ENCODE measurements at places on chromosomes 16 and 17.

DNA sequence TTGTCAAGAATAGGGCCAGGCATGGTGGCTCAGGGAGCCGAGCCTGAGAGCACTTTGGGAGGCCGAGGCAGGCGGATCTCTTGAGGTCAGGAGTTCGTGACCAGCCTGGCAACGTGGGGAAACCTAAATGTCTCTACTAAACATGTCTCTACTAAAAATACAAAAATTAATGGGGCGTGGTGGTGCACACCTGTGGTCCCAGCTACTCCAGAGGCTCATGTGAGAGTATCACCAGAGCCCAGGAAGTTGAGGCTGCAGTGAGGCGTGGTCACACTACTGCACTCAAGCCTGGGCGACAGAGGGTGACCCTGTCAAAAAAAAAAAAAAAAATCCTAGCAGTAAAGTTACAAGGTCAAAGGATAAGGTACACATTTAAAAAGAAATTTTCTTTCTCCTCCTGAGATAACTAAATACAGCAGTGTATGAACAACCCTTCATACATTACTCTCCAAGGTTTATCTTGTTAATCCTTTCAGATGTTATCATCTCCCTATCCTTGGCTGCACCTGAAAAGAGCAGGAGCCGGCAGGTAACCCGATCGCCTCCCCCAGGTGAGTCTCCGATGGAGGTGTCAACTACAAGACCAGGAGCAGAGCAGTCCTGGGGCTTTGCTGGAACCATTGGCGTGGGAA, 122.3 kb downstream of the GOSR1 start:
- no peak for DNase-seq

- no peak for DNase-seq
Observed at GRCh38 chr16:51071326-51071725, 79.7 kb downstream of the SALL1 start.

- no peak for DNase-seq
Observed at GRCh38 chr17:60993497-60993896, 315.8 kb downstream of the BCAS3 start.

GRCh38 chr17:45405250-45406086, 27.2 kb downstream of the ARHGAP27 start:
- DNase-seq = peak; percentile 7

- DNase-seq = no peak
Observed at GRCh38 chr16:5336941-5337340, 239.3 kb upstream of the EEF2KMT start.

DNA sequence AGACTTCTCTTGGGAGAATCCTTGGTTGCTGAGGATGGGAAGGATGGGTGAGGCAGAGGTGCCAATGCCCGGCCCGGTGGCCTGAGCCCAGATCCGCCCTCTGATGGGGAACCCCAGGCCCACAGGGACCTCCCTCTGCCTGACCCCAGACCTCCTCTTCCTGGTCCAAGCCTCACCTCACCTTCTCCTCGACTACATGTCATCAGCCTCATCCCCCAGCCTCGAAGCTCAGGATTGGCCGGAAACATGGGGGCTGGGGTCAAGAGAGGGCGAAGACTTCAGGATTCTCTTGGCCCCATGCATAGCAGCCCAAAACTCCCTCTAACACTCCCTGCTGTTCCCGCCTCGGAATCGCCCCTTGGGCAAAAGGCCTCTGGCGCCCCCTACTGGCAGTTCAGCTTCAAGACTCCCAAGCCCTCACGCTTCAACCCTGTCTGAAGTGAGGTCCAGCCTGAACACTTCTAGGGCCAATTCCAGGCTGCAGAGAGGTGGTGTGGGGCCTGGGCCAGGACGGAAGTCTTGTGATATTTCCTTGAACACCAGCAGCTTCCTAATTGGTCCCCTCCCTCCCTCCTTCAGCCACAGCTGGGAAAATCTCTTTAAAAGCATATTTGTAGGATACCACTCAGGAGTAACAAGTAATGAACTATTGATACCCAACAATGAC, 47.2 kb downstream of the ARHGAP27 start:
- peak; percentile 72 for DNase-seq

GRCh38 chr17:47741109-47741792, 8.2 kb downstream of the TBX21 start:
- DNase-seq = no peak

DNA sequence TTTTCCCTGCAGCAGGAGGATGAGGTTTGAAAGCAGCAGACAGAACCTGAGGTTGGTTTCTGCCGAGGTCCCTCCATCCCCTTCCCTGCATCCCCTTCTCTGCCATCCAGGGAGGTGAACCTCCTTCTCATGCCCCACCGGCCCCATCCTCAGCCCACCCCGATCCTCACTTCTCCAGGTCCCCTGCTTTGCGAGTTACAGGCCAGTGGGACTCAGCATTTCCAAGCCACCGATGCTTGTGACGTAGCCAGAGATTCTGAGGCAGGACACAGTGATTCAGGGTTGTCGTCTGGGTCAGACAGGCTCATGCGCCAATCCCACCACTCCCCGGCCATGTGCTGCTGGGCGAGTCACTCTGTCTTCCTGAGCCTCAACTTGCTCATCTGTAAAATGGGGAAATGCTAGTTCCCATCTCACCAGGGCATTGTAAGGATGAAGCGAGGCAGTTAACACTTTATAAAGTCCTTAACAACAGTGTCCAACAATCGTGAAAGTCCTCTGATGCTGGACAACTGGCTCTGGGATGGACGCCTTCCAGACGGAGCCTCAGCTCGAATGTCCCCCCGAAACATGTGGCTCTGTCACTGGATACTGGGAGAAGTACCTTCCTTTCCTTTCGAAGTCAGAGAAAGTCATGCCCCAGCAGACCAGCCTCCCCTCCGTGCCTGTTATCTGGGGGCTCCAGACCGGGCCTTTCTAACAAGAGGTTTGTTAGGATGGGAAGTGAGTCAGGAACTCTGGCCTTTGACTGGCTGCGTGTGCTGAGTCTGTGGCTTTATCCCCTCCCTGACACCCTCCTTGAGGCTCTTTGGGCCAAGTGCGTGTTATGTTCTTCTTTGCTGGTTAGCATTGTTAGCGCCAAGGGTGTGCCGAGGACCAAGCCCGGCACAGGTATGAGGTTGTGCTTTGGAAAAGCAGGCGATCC, 21.9 kb downstream of the SEC14L5 start:
- DNase-seq = no peak

GRCh38 chr17:36034127-36034526, 16.4 kb upstream of the CCL23 start:
- DNase-seq = no peak

GRCh38 chr16:23901178-23902033, 65.6 kb downstream of the PRKCB start:
- no peak for DNase-seq

GRCh38 chr17:13806092-13806491, 204.4 kb upstream of the HS3ST3A1 start:
- DNase-seq = no peak

GRCh38 chr17:50585891-50586290, 25.4 kb downstream of the CACNA1G start:
- no peak for DNase-seq

DNA sequence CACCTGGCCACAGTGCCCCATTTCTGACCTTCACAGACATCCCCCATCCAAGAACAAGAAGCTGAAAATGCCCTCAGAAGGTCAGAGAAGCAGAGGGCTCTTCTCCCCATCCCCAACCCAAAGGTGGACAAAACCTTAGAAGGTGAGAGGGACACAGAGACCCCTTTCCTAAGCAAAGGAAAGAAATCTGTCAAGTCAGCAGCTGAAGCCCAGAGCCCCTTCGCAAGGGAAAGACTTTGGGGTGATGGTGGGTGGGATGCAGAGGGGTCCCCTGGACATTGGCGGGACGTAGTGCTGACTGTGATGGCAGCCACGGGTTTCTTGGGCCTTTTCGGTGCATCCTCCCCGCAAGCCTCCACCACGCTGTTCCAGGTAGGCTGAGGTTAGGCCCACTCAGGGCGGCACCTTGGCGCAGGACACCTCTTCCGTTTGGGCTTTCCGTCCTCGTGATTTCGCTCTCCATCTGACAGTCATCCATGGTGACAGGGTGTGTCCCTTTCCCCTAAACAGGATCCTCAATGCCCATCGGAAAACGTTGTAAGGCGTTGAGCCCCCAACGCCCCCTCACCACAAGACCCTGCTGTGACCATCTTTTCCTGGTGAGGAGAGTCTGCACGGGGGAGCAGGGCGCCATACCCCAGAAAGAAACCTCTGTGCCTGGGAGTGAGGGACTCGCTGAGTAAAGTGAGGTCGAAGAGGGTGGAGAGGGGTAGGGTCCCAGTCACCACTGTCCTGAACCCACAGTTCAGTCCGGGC, 10.7 kb upstream of the GSDMA start:
- DNase-seq = no peak

GRCh38 chr16:64116151-64116550, 1005.7 kb downstream of the CDH11 start:
- DNase-seq = no peak

DNA sequence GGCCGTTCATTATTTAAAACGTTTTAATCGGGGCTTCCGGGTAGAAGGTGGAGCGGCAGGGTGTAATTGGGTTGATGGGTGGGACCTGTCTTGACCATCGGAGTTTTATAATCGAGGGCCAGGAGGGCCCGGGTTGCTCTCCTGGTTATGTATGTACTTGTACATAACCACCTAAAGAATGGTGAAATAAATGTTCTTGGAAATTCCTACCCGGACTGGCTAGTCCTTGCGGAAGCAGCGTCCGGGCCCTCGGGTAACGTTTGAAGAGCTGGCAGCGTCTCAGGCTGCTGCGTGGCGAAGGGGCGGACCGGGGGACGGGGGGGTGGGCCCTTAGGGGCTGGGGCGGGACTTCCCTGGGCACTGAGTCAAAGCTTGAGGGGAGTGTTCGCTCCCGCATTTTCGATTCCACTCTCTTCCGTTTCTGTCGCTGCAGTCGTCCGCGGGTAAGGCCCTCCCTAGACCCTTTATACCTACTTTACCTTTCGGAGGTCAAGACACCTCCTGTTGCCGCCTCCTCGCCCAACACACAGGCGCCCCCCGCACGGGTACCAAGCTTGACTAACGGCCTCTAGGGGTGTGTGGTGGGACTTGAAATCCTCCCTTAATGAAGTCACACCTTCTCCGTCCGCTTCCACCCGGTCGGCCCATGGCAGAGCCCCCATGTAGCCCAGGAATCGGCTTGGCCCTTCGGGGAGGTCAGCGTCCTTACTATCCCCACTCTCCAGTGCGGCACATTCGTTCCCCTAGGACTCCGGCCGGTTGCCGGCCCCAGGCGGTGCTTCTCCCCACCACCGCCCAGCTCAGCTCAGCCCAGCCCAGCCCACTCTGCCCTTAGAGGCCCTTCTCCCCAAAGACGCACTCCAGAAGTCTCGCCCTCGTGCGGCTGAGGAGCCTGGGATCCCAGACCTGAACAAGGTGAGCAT, at the start of gene TMEM106A:
Gene TMEM106A, plus strand, starts transcription at position 396 of the 923 bp plus-strand sequence. CDS start 1,167 bp downstream, outside the sequence.
- DNase-seq = peak; percentile 91

DNA sequence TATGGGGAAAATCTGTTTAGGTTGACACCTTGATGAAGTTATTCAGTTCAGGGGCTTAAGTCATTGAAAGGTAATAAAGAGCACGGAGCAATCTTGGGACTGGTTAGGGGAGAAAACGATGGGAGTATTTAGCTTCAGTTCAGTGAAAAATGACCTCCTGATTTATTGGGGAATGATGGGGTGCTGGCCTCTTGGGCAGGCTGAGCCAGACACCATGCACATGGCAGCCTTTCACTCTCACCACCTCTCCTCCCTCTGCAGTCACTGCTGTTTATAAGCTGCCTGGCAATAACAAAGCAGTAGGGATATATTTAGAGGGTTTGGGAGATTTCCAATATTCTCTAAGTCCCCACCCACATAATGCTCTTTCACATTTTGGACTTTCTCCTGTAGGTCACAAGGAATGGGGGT, 140.5 kb upstream of the HS3ST2 start:
- DNase-seq = no peak

DNA sequence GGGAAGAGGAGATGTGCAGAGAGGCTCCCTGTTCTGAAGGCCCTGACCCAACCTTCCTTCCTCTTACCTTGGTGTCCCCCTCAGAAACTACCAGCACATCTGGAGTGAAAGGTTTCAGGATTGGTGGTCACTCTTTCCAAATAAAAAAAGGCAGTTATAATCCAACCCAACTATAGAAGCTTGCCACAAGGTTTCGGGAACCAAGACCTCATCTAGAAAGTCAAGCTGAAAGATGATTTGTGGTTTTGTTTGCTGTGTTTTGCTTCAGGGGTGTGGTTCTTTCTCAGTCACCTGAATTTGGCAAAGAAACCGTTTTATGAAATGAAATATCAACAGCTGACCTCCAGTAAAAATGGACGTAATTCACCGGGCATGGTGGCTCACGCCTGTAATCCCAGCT, 19.3 kb downstream of the SHMT1 start:
- DNase-seq = no peak

GRCh38 chr17:82859431-82860403, 19.9 kb upstream of the ZNF750 start:
- DNase-seq = peak; percentile 86

DNA sequence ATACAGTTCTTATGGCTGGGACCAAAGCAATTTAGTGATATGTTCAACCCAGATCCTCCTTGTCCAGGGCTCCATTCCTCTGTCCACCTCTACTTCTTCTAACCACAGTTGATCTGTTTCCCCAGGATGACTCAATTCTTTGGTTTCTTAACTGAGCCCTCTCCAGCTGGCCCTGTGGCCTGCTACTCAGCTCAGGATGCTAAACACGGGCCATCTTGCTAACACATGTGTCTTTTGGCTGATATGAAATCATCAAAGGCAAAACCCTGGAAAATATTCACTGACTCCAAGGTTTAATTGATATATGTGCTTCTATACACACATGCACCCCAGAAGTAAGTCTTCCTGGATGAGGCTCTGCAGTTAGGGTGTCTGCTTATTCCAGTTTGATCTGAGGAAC, 43.8 kb downstream of the SHISA6 start:
- no peak for DNase-seq

DNA sequence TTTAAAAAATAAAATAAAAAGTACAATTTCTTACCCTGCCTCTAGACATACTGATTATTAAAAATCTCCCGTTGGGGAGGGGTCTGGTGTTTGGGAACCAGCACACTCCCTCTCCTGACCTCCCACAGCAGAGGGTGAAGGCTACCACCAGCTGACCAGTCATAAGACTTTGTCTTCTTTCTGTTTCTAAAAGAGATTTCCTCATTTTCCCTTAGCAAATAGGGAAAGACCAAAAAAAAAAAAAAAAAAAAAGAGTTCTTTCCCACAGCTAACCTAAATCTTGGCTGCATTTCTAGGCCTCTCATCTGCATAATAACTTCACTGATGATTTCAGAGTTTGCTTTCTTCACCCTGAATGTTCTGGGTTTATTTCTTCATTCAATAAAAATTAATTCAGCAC, 30.3 kb downstream of the CDK5RAP3 start:
- peak; percentile 50 for DNase-seq

GRCh38 chr17:77184474-77184873, 43.7 kb downstream of the SEC14L1 start:
- DNase-seq = no peak

GRCh38 chr16:87383505-87384161, at the start of gene FBXO31:
FBXO31 (minus strand) TSS chr16:87383776; CDS start chr16:87383744, 32 bp downstream.
- DNase-seq = peak; percentile 93
